T47D (cell line): ENCODE measurements at places on chromosomes 1 and 21.

GRCh38 chr1:33713058-33713877 lies 150.6 kb upstream of the HMGB4 start:
- no peak for DNase-seq

- peak; percentile 36 for DNase-seq
These were observed 8.0 kb downstream of the SMAP2 start for GRCh38 chr1:40381268-40382107.

GRCh38 chr1:109944541-109944940 lies 33.9 kb downstream of the CSF1 start:
- no peak for DNase-seq

DNA sequence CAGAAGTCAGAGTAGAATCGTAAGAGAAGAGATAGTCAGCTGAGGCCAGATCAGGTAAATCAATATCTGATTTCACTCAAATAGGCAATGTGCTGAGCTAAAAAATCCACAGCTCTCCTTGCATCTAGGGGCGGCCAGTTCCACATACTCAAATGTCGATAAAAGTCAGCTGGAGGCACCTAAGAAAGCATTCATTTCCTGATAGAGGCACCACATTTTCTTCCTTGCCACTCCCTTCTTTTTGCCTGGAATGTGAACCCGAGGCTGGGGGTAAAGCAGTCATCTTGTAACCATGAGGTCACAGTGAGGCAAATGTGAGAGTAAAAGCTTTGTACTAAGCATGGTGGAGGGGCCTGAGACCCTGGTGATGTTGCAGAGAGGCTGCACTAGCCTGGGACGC lies 24.2 kb upstream of the CTPS1 start:
- no peak for DNase-seq

GRCh38 chr21:17548262-17548661 lies 35.4 kb downstream of the CXADR start:
- no peak for DNase-seq

DNA sequence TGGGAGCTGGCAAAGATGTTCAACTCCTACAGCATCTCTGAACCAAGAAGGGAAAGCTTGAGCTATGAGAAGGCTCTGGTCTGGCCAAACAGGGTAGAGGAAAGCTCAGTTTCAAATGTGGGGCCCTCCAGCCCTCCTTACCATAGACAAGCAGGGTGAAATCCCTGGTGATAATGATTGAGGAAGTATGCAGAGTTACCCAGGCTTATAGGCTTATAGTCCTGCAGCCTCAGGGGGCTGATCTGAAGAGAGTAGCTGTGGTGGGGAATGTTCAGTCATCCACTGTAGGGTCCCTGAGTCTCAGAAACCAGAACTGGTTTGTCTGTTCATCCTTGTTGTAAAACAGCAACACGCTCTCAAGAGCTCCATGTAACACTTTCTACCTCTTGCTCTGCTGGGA lies 19.8 kb upstream of the LY9 start:
- DNase-seq, result no peak

- DNase-seq, result peak; percentile 2
These were observed 1.8 kb downstream of the SH3GLB1 start for GRCh38 chr1:86706018-86706635.

GRCh38 chr1:177780096-177780700 lies 189.7 kb downstream of the SEC16B start:
- DNase-seq, result peak; percentile 77

DNA sequence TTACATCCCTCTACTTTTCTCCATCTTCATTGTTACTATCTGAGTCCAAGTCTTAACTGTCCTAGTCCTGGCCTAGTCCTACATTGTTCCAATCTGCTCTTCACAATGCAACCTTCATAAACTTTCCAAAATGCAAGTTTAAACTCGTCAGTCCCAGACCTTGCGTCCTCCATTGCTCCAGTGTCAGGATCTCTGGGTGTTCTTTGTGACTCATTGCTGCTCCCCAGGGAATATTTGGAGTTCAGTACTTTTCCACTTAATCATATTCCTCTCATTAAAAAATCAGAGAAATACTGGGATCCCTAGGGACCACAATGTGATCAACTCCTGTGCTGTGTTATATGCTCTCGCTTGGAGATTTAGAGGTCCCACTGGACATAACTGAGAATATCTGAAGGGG lies 18.0 kb upstream of the KPRP start:
- DNase-seq, result no peak

DNA sequence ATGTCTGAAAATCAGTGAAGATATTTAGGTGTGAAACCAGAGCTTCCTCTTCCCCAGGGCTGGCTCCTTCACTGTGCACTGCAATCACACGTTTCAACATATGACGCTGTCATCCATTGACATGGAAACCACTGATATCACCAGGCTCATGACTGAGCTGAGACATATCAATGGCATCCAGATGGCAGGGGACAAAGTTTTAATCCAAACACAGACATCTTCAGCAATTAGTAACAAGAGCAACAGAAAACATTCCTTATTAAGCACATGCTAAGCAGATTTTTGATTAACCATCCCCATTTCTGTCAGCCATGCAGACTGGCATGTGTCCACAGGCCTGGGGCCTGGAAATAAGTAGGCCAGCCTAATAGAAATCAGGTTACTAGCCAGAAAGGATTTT lies 108.0 kb upstream of the ADAR start:
- DNase-seq, result no peak

GRCh38 chr21:41927727-41928409 lies 25.9 kb downstream of the C2CD2 start:
- no peak for DNase-seq
